SK-N-SH (cell line): ENCODE measurements at places on chromosomes 12 and 14. TPM values are rescaled to one million over a fixed set of nuclear protein-coding genes. Genes with fewer than 3 reads are reported as not detected.

- no peak overlapping the region for H3K4me3 ChIP-seq
- H3K27ac ChIP-seq: no peak overlapping the region
- H3K4me1 ChIP-seq: no peaks in the 10 kb centered on the region
- H3K36me3 ChIP-seq: peaks cover 10% of the 10 kb centered on the region; the same call in 1 of the 2 replicates
- H3K27me3 ChIP-seq: no peaks in the 10 kb centered on the region
Measured at GRCh38 chr14:59374048-59374447, 91.1 kb downstream of the GPR135 start.

DNA sequence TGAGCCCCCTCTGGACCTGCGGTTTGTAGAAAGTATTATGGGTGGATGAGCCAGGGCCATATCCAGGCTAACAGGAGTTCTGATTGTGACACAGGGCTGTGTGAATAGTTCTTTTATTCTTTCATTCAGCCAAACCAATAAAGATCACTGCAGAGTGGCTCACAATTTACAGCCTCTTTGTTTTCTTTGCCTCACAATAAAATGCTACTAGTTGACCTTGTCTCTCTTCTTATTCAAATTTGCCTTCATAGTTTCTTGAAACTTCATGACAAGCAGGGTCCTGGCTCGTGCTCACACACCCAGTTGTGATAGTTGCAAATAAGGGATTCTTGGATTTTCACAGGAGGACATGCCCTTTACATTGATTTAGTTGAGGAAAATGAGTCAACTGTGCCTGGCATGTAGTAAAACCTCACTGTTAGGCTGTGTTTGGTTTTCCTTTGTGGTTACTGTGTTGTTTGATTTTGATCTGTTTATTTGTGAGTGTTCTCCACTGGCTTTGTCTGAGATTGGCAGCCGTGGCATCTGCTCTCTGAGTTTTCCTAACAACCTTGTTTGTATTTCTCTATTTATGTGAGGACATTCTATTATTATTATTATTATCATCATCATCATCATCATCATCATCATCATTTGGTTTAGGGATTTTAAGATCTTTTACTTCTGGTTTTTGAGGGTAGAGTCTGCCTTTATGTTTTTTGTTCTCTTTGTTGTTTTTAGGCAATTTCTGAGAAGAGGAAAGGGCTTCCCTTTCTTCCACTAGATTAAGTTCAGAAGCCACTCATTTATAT is 2.7 kb upstream of the KRT6B start:
- no peak overlapping the region for H3K27ac ChIP-seq
- no peaks in the 10 kb centered on the region for H3K4me1 ChIP-seq
- H3K36me3 ChIP-seq: no peaks in the 10 kb centered on the region

PLEKHH1 gene
- 1.5 and 1.6 TPM in 2 replicates for polyA plus RNA-seq

GRCh38 chr14:81982046-81982445 is 448.4 kb upstream of the SEL1L start:
- DNase-seq: no peak
- no peaks in the 10 kb centered on the region for H3K27me3 ChIP-seq
- H3K4me1 ChIP-seq: no peaks in the 10 kb centered on the region
- H3K36me3 ChIP-seq: no peaks in the 10 kb centered on the region
- no peak overlapping the region for H3K4me3 ChIP-seq
- H3K27ac ChIP-seq: no peak overlapping the region

GRCh38 chr14:71142375-71143038 is 235.2 kb downstream of the PCNX1 start:
- H3K4me1 ChIP-seq: peaks cover 4% of the 10 kb centered on the region; the same call in 1 of the 2 replicates
- no peak for DNase-seq
- no peak overlapping the region for H3K27ac ChIP-seq
- H3K27me3 ChIP-seq: no peaks in the 10 kb centered on the region
- no peaks in the 10 kb centered on the region for H3K36me3 ChIP-seq
- no peak overlapping the region for H3K4me3 ChIP-seq

DNA sequence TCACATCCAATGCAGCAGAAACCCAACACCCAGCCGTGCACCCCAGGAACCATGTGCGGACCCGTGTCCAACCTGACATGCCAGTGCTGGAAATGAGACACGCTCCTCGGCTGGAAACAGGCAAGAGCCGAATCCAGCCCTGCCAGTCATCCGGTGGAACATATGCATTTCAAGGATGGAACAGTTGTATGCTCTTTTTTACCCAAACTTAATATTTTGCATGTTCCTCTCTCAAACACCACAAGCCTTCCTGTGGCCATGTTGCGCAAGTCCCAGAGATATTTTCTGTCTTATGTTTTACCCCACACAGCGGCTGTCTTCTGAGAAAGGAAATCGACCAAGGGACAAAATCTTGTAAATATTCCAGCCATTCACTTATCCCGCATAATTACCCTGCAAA is 196.9 kb downstream of the BCL11B start:
- no peak for DNase-seq
- no peak overlapping the region for H3K4me3 ChIP-seq

- DNase-seq: no peak
- no peaks in the 10 kb centered on the region for H3K4me1 ChIP-seq
- no peak overlapping the region for H3K27ac ChIP-seq
- no peak overlapping the region for H3K4me3 ChIP-seq
- H3K27me3 ChIP-seq: no peaks in the 10 kb centered on the region
Measured at GRCh38 chr12:130708648-130709047, 7.5 kb downstream of the RIMBP2 start.

DNA sequence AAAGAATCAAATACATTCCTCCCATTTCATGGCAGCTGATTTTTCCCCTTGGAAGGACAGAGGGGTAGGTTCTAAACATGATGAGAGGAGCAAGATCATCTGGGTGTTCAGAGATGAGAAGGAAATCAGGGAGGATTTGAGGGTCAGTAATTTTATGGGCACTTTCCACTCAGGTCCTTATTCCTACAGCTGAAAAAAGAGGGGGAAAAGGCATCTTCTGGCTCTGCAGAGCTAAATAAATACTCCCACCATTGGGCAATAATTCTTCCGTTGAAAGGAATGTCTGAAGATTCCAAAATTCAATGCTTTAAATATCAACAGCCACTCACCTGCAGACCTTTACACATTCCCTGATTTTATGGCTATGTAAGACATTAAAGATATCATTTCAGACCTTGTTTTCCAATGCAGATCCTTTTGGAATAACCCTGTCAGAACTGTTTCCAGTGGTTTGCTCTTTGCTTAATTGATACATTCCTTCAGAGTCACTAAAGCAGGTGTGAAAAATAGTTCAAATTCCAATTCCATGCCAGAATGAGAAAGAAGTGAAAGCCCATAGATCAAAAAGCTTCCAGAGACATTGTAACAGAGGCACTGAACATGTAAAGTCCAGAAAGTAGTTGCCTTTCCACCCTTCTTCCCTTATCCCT is 233.3 kb upstream of the KRR1 start:
- DNase-seq: no peak
- H3K4me3 ChIP-seq: no peak overlapping the region
- H3K27ac ChIP-seq: no peak overlapping the region
- no peaks in the 10 kb centered on the region for H3K36me3 ChIP-seq
- H3K4me1 ChIP-seq: no peaks in the 10 kb centered on the region; the same call in 1 of the 2 replicates
- no peaks in the 10 kb centered on the region for H3K27me3 ChIP-seq

DNA sequence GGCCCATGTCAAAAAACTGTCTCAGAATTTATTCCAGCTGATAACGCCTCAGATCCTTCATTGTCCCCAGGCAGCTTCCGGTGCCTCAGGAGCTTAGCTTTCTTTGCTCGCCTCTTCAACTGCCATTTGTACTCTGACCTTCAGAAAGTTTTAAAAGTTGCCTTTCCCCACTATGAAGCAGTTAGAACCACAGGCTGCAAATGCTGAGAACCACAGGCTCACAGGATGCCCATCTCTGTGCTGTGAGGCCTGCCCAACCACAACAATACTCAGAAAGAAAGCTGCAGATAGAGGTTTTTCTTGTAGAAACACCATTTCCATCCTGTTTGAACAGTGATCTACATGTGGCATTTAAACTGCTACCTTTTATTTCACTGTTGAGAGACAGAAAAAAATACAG is 131.1 kb downstream of the PRKCH start:
- no peaks in the 10 kb centered on the region for H3K4me1 ChIP-seq
- no peak for DNase-seq
- H3K27me3 ChIP-seq: no peaks in the 10 kb centered on the region

DNA sequence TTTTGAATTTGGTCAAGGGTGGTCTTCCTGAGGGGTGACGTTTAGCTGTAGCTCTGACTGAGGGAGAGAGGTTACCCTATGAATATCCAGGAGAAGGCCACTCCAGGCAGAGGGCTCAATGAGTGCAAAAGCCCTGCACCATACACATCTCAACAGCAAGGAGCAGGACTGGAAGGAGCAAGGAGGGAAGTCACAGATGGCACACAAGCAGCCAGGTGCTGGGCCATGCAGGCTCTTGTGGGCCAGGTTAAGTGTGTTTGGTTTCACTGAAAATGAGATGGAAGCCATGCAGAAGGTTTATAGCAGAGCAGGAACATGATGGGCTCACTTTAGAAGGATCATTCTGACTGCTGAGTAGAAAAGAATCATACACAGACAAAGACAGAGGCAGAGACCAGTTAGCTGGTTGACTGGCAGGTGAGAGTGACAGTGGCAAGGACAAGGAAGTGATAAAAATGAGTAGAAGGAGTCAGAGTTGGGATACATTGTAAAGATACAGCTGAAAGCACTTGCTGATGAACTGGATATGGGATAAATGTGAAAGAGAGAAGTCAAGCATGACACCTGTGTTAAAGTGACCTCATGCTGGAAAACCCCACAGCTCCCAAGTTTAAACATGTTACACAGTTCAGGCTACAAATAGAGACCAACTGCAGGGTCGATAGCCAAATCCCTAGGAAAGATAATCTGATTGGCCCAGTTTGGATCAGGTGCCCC is 81.2 kb downstream of the PRKD1 start:
- no peaks in the 10 kb centered on the region for H3K27me3 ChIP-seq
- no peak for DNase-seq
- H3K27ac ChIP-seq: no peak overlapping the region
- H3K36me3 ChIP-seq: no peaks in the 10 kb centered on the region
- no peak overlapping the region for H3K4me3 ChIP-seq

GPRC5A gene
- polyA plus RNA-seq: 12.7 and 16.1 TPM in 2 replicates

DNA sequence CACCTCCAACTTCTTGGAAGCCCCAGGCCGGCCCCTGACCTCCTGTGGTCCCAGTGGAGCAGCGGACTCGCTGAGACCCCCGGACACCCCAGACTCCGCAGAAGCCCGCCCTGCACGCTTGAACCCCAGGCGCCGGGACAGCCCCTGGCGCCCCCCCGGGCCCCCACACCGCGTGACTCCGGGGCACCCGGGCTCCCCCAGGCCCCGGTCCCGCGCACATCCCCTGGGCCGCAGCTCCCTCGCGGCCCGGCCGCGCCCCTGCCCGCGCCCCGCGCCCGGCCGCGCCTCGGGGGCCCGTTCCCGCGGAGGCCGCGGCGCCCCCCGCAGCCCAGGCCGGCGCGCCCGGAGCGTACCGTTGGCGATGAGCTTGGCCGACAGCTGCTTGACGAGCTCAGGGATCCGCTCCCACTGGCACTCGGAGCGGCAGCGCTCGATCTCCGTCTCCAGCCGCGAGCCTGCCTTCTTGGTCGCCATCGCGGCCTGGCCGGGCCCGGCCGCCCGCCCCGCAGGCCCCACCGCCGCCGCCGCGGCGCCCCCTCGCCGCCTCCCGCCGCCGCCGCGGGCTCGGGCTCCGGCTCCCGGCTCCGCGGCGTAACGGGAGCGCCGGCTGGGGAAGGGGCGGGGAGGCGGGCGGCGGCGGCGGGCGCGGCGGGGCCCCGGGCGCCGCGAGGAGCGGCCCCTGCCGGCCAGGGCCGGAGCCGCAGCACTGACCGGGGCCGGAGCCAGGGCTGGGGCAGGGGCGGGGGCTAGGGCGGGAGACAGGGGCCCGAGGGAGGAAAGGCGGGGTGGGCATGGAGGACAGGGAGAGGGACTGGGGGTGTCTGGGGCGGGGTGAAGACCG is at the start of gene TTC7B:
TTC7B (minus strand) TSS at position 609 of the 841 bp plus-strand sequence; CDS start at position 474, 135 bp downstream.
- H3K27ac ChIP-seq: peak within 1 kb of the TSS; percentile 68; the same call in 1 of the 2 replicates
- H3K4me1 ChIP-seq: peaks cover 14% of the 10 kb centered on the region
- DNase-seq: peak; percentile 99
- no peaks in the 10 kb centered on the region for H3K27me3 ChIP-seq
- H3K36me3 ChIP-seq: no peaks in the 10 kb centered on the region

- H3K4me3 ChIP-seq: no peak overlapping the region
- H3K36me3 ChIP-seq: no peaks in the 10 kb centered on the region
- no peaks in the 10 kb centered on the region; the same call in 1 of the 2 replicates for H3K4me1 ChIP-seq
- DNase-seq: no peak
- H3K27me3 ChIP-seq: no peaks in the 10 kb centered on the region
Measured at GRCh38 chr12:96448300-96448699, 41.1 kb upstream of the CFAP54 start.

NR1H4 gene
- not detected in 2 replicates for polyA plus RNA-seq

- no peaks in the 10 kb centered on the region for H3K4me1 ChIP-seq
- DNase-seq: peak; percentile 44
- H3K36me3 ChIP-seq: peaks cover 54% of the 10 kb centered on the region
- H3K27me3 ChIP-seq: no peaks in the 10 kb centered on the region
Measured at GRCh38 chr12:47686645-47687240, 19.1 kb downstream of the RPAP3 start.

ZFHX2 gene
- polyA plus RNA-seq: 0.28 and 0.77 TPM in 2 replicates

SIX1 gene
- 31.2 and 52.1 TPM in 2 replicates for polyA plus RNA-seq

DNA sequence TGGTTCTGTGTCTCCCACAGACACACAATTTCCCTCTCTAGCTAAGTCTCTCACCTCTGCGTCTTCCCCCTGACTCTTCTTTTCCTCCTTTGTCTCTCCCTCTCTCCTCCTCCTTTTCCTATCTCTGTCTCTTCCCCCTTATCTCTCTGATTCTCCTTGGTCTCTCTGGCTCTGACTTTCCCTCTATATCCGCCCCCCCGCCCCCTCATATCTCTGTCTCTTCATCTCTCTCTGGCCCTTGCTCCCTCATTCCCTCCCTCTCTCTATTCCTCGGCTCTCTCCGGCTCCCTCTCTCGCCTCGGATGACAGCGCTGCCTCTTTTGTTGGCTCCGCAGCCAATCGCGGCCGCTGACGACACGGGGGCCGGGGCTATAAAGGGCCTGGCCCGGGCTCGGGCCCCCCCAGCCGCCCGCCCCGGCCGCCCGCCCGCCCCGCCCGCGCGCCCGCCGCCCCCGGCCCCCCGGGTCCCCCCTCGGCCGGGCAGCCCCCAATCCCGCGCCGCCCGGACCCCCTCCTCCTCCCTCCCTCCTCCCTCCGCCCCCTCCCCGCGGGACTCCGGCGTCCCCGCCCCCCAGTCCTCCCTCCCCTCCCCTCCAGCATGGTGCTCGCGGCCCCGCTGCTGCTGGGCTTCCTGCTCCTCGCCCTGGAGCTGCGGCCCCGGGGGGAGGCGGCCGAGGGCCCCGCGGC is at the start of gene GDF11:
GDF11 (plus strand) TSS at position 404 of the 687 bp plus-strand sequence; CDS start at position 599, 195 bp downstream.
- peak; percentile 91 for DNase-seq
- peaks cover 8% of the 10 kb centered on the region for H3K4me1 ChIP-seq
- no peaks in the 10 kb centered on the region for H3K27me3 ChIP-seq
- H3K36me3 ChIP-seq: peaks cover 3% of the 10 kb centered on the region; the same call in 1 of the 2 replicates
- peak within 1 kb of the TSS; percentile 70; the same call in 1 of the 2 replicates for H3K27ac ChIP-seq
